Renal cortical epithelial cell (primary cell): ENCODE measurements at places on chromosomes 3 and 15. TPM values are rescaled to one million over a fixed set of nuclear protein-coding genes. Genes with fewer than 3 reads are reported as not detected.

DNA sequence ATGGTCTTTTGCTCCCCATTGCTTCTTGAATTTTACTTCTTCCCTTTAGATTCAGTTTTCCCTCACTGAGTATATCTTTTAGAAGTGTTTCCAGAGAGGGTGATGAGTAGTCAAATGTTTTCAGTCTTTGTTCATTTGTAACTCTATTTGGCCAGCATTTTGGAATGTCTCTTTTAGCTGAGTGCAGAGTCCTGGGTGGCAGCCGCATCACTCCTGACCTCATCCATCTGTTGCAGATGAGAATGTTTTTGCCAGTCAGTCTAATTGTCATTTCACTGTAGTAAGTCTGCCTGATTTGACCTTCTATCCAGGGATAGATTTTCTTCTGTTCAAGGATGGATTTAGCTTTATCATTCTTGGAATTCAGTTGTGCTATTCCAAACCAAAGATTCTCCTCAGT lies 7.3 kb downstream of the SRPRB start:
- DNase-seq = no peak

GRCh38 chr3:55169608-55170072 lies 241.8 kb upstream of the LRTM1 start:
- DNase-seq = peak; percentile 71

Gene LRRC31
- 1.2 and 1.8 TPM in 2 replicates for total RNA-seq

- no peak for DNase-seq
These were observed 21.5 kb downstream of the CIAO2A start for GRCh38 chr15:64071931-64072765.

DNA sequence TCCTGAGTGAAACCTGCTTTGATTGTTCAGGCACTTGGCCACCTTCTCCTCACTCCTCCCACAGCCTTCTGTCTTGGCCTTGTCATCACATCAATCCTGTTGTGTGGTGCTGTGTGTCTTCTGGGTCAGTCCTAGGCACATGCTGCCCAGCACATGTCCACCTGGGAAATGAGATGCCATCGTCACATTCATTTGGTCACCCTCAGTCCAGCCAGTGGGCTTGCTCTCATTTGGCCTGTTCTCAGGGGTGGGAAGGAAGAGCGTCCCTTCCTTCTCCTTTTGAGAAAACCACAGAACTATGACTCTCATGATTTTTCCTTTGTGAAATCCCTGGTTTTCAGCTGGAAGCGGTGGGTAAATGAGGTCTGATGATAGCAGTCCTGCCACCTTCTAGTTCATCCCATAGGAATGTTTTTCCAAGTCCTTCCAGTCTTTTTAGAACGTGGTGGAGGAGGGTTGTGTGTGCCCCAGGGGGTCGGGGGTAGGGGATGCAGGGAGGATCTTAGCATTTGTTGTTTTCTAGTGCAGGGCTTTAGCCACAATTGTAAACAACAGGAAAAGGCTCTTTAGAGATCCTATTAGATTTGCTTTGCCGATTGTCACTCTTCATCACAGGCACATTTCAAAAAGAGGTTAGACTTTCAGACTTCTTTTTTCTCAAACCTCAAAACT lies 8.4 kb upstream of the PLA1A start:
- no peak for DNase-seq

- no peak for DNase-seq
These were observed 187.7 kb downstream of the ROBO2 start for GRCh38 chr3:77227567-77227966.

GRCh38 chr15:91182101-91182500 lies 82.0 kb downstream of the SV2B start:
- no peak for DNase-seq

DNA sequence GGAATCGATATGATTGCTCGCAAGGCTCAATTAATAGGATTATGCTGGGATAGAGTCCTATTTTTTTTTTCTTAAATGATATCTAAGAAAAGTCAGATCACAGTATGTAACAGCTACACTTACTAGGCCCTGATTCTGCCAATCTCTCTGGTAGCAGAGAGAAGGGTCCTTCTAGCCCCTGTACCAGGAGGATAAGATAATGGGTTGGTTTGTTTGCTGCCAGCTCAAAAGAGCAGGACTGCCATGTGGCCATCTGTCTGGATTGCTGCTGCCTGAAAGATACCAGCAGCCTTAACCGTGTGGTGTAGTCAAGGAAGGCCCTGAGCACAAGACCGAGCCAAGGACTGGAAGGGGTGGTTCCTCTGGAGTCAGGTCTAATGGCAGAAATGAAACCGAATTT lies 236.4 kb downstream of the KLF13 start:
- no peak for DNase-seq
